DMS 273 treated with DMSO at 0.1 percent for 48 hours (cell line): ENCODE measurements at places on chromosomes 6 and 20.

- DNase-seq: no peak
Measured at GRCh38 chr6:90297115-90297866, 648 bp upstream of the BACH2 start.

GRCh38 chr6:167311286-167311685 is 13.6 kb upstream of the TTLL2 start:
- no peak for DNase-seq

DNA sequence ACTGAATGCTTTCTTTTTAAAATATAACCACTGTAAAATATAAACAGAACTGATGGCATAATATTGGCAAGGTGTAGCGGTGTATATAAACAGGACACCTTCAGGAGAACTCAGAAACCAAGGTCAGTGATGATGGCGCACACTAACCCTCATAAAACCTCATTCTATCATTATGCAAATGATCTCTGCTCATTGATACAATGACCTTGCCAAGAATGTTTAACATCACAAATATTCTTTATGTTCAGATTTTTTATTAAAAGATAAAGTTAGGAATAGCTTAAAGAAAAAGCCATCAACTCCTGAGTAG is 48.6 kb upstream of the DST start:
- no peak for DNase-seq

DNA sequence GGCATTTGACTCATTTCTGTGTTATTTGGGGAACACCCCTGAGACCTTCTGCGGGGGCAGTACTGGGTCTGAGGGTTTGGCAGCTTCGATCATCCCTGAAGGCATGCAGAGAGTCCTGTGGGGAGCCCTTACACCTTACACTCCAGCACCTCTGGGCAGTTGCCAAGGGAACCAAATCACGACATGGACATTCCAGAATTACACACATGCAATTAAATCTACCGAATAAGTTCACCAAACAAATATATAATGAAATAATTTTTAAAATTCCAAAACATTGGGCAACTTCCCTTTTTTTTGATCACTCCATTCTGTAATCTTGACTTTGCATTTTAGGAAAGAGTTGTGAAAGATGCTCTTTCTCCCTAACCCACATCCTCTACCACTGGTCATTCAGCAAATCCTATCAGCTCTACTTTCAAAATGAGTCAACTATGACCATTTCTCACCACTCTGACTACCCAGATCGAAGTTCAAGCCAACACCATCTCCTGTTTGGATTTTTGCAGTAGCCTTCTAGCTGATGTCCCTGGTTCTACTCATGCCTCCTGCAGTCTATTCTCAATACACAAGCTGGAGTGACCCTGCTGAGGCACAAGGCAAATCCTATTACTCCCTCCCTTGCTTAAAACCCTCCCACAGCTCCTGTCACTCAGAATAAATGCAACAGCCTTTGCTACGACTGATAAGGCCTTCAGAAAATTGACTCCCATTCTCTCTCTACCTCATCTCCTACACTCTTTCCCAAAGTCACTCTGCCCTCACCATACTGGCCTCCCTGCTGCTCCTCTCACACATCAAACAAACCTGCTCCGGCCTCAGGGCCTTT is 533.3 kb downstream of the HACE1 start:
- no peak for DNase-seq

DNA sequence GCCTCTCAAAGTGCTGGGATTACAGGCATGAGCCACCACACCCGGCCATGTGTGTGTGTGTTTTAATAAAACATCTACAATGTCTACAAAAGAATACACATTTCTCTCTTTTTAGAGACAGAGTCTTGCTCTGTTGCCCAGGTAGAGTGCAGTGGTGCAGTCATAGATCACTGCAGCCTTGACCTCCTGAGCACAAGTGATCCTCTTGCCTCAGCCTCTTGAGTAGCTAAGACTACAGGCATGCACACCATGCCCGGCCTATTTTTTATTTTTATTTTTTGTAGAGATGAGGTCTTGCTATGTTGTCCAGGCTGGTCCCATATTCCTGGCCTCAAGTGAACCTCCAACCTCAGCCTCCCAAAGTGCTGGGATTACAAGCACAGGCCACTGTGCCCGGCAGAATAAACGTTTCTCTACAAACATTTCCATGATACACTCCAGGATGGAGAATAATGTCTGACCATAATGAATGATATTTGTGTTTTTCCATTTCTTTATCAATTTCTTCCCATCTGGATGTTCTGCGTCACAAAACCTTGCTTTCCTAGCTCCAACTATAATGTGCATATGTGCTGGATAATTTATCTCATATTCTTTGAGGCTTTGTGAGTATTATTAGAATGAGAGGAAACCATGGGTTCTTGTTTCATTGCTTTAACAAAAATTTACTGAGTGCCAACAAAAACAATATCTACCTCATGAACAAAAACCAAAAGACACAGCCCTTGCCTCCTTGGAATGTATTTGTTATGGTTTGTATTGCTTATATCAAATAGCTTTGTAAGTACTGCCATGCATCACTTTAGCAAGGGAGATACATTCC is 28.6 kb upstream of the CCN2 start:
- DNase-seq: no peak

- no peak for DNase-seq
Measured at GRCh38 chr6:98724537-98724936, 109.8 kb upstream of the POU3F2 start.

DNA sequence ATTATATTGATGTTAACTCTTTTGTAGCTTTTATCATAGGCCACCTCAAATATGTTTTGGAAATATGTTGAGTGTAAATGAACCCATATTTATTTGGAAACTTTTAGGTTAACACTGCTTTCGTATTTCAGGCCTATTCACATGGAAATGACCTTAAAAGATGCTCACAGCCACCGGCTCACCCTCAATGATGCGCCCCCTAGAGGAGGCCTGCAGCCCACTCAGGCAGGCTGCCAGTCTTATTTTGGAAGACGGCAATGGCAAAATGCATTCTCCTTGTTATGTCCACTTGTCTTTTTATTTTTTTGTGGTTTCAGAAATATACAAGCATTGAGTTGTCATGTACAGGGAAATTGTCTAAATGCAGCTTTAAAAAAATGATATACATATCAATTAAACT is 869.7 kb downstream of the PHF3 start:
- DNase-seq: no peak

DNA sequence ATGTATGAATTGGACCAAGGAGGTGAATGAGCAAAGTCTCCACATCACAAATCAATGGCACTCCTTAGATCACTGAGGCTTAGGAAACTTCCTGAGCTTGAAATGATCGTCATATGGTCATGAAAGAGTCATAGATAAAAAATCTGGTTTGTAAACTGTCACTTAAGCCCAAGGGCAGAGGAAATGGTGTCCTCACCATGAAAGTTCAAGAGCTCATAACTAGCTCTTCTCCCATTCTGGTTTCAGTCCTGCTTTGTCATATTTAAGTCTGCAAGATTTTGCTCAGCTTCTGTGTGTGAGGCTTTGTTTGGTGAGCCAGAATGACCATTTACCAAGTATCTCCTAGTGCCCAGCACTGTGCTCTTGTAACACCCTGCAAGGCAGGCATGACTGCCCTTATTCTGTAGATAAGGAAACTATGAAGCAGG is 60.5 kb downstream of the GJA10 start:
- DNase-seq: no peak

DNA sequence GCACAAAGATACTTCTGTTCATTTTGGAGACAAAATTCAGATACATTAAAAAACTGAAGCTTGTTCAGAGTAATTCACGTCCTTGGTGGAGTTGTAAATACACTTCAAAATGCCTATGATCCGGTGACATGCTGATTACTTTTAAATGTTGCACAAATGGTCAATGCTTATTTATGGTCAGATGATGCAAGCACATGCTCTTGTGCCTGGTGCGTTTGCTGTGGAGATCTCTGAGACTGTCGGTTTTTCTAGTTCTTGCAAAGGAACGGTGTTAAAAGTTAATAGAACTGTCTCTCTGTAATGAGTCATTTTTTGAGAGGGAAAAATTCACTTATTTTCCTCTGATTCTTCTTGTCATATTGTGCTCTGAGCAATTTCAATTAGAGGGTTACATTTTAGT is 45.2 kb upstream of the EDN3 start:
- no peak for DNase-seq

DNA sequence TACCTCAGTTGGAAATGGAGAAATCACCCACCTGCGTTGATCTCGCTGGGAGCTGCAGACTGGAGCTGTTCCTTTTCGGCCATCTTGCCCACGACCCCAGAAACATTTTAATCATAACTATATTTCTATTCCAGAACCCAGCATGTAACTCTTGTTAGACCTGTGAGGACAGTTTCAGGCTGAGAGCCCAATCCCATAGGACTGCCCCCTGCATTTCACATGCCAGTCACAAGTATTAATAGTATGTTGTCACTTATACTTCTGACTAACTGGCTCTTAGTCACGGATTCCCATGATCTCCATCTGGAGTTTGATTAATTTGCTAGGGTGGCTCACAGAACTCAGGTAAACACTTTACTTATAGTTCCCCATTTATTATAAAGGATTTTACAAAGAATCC is 96.0 kb upstream of the PRND start:
- DNase-seq: no peak

GRCh38 chr6:90078513-90079289 is 184.4 kb downstream of the GJA10 start:
- no peak for DNase-seq

- no peak for DNase-seq
Measured at GRCh38 chr6:2875359-2876191, 27.5 kb downstream of the SERPINB9 start.

DNA sequence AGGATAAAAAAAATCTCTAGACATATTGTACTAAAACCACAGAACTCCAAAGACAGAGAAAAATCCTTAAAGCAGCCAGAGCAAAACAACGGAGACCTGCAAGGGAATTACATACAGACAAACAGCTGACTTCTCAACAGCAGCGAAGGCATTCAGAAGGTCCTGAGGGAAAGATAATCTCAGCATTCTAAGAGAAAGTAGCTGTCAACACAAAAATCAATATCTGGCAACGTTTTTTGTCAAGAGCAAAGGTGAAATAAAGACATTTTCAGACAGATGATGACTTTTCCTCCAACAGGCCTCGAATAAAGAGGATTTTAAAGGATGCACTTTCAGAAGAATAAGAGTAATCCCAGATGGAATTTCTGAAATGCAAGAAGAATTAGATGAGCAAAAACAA is 6.1 kb upstream of the SCGN start:
- no peak for DNase-seq

DNA sequence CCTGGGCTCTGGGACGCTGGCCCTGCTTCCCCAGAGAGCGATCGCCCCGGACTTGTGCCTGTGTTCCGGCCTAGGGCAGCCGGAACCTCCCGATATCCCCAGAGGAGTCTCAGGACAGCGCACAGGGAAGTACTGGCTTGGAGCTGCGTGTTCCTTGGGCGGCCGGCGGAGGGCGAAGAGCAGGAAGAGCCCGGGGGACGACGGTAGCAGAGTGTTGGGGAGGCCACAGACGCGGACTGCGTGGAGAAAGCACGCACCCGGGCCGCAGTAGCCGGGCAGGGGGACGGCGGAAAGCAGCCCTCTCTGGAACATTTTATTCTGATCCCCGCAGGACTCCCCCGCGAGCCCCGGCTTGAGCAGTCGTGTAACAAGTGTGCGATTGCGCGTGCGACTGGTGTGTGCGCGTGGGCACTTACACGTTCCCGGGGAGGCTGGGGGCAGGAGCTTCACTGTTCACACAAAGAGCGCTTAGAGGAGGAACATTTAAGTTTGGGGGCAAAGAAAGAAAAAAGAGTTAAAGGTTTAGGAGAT is 36.1 kb downstream of the NCR2 start:
- no peak for DNase-seq

DNA sequence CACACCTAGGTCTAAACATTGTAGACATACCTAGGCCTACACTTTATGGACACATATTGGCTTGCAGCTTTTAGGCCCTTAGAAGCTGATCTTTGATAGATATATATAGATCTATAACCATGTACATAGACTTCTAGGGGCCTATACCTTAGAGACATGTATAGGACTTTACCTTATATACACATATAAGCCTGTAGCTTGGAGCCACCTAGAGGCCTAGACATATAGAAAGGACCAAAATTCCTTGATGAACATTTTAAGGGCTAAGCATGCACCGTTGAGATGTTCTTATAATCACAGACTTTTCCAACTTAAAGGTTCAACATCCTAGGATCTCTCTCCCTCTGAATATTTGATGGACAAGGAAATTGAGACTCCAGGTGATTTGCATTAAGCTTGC is 371.7 kb upstream of the SASH1 start:
- DNase-seq: no peak

DNA sequence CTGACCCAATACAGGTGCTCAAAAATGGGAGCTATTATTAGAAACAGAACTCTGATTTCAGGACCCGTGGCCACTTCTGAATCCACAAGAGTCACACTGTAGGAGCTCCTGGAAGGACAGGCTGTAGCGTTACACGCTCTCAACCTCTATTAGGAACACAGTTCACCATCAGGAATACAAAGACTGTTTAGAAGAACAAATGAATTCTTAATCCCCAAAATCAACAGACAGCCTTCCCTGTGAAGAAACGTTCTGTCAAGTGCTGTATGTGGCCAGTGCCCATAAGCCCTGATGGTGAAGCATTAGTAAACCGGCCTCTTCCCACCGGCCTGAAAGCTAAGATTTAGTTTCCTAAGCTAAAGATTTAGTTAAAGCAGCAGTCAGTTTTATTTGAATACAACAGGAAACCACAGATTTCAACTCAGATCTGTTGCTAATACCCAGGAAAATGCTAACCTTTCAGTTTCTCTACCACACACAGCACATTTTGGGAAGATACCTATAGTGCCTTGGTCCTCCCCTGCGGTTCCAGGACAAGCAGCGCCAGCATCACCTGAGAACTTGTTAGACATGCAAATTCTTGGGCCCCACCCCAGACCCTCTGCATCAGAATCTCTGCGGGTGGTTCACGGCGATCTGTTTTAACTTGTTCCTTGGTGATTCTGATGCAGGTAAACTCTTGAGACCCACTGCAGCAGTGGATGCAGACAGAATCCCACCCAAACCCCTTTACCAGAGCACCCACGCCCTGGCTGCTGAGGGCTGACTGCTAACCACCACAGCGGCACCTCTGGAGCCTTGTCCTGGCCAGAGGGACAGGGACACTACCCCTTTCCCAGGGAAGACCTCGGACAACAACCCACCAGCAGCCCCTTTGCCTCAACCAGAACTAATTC is 33.4 kb downstream of the MTRES1 start:
- DNase-seq: no peak

DNA sequence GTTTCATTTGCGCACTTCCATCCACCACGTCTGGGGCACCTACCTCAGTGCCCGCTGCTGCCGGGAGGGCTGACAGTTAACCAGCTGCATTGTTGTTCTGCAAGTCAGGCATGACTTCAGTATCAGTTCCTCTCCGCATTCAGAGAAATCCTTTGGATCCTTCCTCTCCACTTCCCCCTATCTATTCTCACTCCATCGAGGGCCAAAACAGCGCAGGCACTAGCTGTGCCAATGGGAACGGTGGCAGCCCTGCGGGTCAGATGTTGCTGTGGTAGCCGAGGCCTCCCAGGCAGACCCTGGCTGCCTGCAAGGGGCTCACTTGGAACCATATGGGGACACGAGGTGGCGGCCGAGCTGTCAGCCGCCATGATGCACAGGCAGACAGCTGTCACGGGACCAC is 64.2 kb upstream of the INSM1 start:
- no peak for DNase-seq

- DNase-seq: no peak
Measured at GRCh38 chr20:51640743-51641142, 98.2 kb upstream of the NFATC2 start.

- DNase-seq: no peak
Measured at GRCh38 chr6:117600008-117600743, 2.1 kb downstream of the GOPC start.

GRCh38 chr6:132412656-132413498 is 11.6 kb upstream of the MOXD1 start:
- DNase-seq: no peak

- DNase-seq: no peak
Measured at GRCh38 chr6:10522929-10523573, 1.9 kb downstream of the GCNT2 start.

GRCh38 chr6:89655122-89655521 is 16.6 kb upstream of the LYRM2 start:
- DNase-seq: no peak
